ENCODE measurements at places on chromosomes 2 and 18. TPM values are rescaled to one million over a fixed set of nuclear protein-coding genes. Genes with fewer than 3 reads are reported as not detected.

PRKCE gene
- polyA plus RNA-seq: 20.4 TPM

PCARE gene
- not detected for polyA plus RNA-seq

VWA3B gene
- polyA plus RNA-seq: not detected

RAB27B gene
- polyA plus RNA-seq: 0.68 TPM

UGT1A5 gene
- not detected for polyA plus RNA-seq

LHCGR gene
- polyA plus RNA-seq: not detected

RNU2-63P gene
- polyA plus RNA-seq: not detected

SLC35F6 gene
- 16.0 TPM for polyA plus RNA-seq

SATB2 gene
- polyA plus RNA-seq: 0.06 TPM

GNAL gene
- 0.08 TPM for polyA plus RNA-seq

DYNAP gene
- polyA plus RNA-seq: not detected

GAL3ST2 gene
- polyA plus RNA-seq: 0.15 TPM

CERKL gene
- polyA plus RNA-seq: 0.07 TPM

Measured in SK-N-SH (cell line).